Hematopoietic multipotent progenitor cell treated with erythropoietin and hydrocortisone succinate and interleukin-3 and kit ligand, for 17 days (in vitro differentiated cells): ENCODE measurements at places on chromosomes 5 and 9.

DNA sequence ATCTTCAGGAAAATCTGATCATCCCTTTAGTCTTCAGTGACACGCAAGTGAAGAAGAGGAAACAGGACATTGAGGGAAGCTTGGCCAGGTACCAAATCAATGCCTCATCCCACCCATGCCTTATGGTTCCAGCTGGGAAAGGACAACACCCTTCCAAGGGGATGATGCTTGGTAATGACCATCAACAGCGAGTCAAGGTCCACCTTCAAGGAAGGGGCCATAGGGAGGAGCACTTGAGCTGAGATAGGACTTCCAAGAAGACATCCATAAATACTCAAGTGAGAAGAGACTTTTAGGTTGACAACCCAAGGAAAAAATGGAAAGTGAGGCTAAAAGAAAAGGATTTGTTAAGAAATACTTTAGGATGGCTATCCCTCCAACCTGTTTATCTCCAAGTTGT, 27.1 kb upstream of the GAS1 start:
- DNase-seq = no peak

GRCh38 chr5:32217886-32218396, 43.8 kb upstream of the GOLPH3 start:
- DNase-seq = peak; percentile 12

- DNase-seq = no peak
Measured at GRCh38 chr5:68332556-68332955, 117.0 kb downstream of the PIK3R1 start.

DNA sequence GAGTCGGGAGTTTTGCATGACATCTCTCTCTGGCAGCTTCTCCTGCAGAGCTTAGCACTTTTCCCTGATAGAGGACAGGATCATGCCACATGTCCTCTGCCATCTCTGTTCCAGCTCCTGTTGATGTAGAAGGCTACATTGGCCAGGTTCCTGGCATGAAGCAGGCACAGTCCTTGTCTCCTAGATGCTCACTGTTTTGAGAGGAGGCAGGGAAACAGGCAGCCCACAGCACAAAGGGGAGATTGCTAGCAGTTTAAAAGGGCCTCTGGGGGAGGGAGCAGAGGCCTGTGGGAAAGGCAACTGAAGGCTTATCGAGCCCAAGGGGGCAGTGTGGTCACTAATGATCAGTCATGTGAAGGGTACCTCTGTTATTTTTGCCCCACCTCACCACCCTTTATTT, 10.7 kb downstream of the ARHGAP26 start:
- DNase-seq = no peak

- no peak for DNase-seq
Measured at GRCh38 chr9:20321423-20322082, 300.7 kb downstream of the MLLT3 start.

DNA sequence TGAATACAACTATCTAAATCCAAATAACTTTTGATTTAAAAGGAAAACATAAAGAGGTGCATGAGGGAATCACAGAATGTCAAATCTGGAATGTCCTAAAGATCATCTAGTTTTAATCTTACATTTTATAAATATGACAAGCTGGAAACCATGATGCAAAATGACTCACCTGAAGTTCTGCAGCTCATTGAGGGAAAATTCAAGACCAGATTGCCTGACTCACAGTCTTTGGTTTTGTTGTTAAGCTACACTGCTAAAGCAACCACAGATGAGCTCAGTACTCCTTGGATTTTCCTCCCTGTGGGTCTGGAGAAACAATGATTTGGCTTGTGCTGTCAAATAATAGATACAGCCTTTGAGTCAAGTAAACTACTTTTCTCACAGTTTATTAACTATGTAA, 19.1 kb upstream of the EDIL3 start:
- no peak for DNase-seq

- DNase-seq = no peak
Measured at GRCh38 chr5:62886603-62887315, 308.1 kb downstream of the LRRC70 start.

GRCh38 chr9:133374612-133375115, 1.2 kb downstream of the SURF4 start:
- DNase-seq = peak; percentile 50

GRCh38 chr5:75337366-75338021, 474 bp downstream of the HMGCR start:
- DNase-seq = peak; percentile 45

- DNase-seq = no peak
Measured at GRCh38 chr9:135359764-135360163, 119.8 kb upstream of the PPP1R26 start.

GRCh38 chr5:151382576-151382975, 35.2 kb upstream of the SLC36A2 start:
- DNase-seq = no peak

GRCh38 chr5:147234825-147235635, at the start of gene STK32A:
STK32A (plus strand) TSS chr5:147235026; CDS start chr5:147239635, 4,609 bp downstream.
- no peak for DNase-seq

DNA sequence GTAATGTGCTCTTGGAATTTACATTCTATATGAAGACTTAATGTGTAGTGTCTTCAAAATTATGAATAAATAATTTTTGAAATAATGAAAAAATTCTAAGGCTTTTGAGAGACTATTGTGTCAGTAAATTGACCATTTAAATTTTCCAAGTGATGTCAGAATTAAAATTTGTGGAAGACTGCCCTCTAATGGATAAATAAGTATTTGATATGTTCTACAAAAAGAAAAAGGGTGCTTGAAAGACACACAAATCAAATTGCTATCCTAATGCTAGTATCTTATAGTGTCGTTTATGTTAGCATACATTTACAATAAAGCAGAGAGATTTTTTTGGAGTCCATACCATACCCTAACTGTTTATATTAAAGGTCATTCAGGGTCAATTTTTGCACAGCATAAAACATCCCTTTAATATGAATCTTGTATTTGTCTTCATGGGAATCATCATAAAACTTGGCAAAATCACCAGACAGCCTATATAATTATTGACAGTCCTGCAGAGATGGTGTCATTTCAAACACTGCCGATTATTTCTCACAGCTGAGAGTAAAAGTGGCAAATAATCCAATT, 120.8 kb upstream of the SLC27A6 start:
- DNase-seq = no peak

GRCh38 chr9:92496396-92497176, 14.3 kb upstream of the ASPN start:
- no peak for DNase-seq

GRCh38 chr9:68777070-68777763, 72.2 kb downstream of the PIP5K1B start:
- DNase-seq = peak; percentile 74

- DNase-seq = no peak
Measured at GRCh38 chr5:115968770-115969169, 6.5 kb downstream of the LVRN start.

- DNase-seq = peak; percentile 13
Measured at GRCh38 chr9:19409401-19410194, 789 bp downstream of the ACER2 start.

- DNase-seq = no peak
Measured at GRCh38 chr5:78424665-78425064, 64.2 kb downstream of the SCAMP1 start.

- DNase-seq = no peak
Measured at GRCh38 chr9:94911211-94911610, 184.7 kb downstream of the AOPEP start.

DNA sequence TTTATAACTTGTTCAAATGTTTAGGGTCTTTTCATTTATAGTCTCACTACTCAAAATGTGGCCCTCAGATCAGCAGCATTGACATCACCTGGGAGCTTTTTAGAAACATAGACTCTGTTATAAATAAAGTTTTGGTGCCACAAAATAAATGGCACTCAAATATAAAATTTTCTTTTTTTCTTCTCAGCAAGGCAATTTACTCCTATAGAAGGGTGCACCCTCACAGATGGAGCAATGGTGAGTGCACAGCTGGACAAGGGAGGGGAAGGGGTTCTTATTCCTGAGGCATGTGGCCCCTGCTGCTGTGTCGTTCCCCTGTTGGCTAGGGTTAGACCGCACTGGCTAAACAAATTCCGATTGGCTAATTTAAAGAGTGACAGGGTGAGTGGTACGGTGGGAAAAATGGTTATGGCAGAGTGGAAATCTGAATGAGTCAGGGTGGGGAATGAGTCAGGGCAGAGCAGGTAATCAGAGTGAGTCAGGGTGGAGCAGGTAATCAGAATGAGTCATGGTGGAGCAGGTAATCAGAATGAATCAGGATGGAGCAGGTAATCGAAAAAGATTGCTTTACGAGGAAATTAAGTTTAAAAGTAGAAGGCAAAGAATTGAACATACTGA, 31.8 kb upstream of the C7 start:
- DNase-seq = no peak

GRCh38 chr5:149656576-149657182, 73.4 kb upstream of the PPARGC1B start:
- peak; percentile 46 for DNase-seq

DNA sequence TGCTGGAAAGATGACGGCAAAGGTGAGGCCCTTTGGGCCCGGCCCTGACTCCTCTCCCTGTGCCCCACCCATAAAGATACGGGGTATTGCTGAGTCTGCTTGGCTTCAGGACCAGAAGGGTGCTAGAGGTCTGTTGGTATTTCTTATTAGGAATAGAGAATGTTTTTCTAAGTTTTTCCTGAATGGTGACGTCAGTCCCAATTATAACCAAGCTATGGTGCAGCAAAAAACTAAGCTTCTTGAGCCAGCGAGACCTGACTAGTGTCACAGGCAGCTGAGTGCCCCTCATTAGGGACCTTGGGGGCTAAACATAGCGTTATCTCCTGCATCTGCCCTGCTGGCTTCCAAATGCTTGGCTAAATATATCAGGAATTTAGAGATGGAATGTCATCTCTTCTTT, 151.0 kb upstream of the TBC1D2 start:
- DNase-seq = no peak

DNA sequence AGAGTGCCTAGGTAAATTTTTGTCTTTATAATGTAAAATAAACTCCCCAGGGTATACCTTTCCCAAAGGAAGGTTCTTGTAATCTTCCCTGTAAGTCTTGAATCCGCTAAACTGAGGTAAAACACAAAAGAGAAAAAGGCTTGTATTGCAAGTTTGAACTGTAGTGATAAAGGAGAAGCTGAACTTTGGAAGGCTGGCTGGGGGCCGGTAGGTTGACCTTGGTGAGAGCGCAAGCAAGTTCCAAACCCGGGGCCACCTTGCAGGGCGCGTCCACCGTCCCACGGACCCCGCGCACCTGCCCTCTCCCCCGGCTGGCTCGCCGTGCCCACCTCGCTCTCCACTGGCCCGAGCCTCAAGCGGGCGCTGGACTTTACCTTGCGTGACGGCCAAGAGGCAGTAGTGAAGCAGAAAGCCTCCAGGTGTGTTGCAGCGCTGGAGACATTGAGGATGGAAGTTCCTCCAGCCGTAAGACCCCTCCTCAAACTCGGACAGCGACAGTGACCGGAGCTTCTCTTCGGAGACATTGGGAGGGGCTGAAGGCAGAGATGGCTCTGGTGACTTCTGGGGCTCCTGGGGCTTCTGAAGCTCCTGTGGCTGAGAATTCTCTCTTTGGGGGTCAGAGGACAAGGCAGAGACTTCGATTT, 428 bp downstream of the SLCO4C1 start:
- DNase-seq = no peak

- DNase-seq = no peak
Measured at GRCh38 chr9:91084896-91085516, 276.7 kb downstream of the AUH start.

- DNase-seq = no peak
Measured at GRCh38 chr9:28503573-28503972, 930.3 kb upstream of the C9orf72 start.

GRCh38 chr9:134983074-134983473, 65.4 kb upstream of the FCN1 start:
- DNase-seq = no peak

GRCh38 chr9:125295657-125296056, 34.0 kb downstream of the GAPVD1 start:
- no peak for DNase-seq

DNA sequence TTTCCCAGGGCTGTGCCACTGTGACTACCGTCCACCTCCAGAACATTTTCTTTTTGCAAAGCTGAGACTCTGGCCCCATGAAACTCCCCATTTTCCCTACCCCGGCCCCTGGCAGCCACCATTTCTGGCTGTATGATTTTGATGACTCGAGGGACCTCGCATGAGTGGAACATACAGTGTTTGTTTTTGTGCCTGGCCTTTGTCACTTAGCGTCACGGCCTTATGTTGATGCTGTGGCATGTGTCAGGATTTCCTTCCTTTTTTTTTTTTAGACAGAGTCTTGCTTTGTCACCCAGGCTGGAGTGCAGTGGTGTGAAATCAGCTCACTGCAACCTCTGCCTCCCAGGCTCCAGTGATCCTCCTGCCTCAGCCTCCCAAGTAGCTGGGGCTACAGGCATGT, 42.7 kb downstream of the ASS1 start:
- no peak for DNase-seq

GRCh38 chr9:109010746-109011145, 2.6 kb downstream of the CTNNAL1 start:
- DNase-seq = peak; percentile 96

DNA sequence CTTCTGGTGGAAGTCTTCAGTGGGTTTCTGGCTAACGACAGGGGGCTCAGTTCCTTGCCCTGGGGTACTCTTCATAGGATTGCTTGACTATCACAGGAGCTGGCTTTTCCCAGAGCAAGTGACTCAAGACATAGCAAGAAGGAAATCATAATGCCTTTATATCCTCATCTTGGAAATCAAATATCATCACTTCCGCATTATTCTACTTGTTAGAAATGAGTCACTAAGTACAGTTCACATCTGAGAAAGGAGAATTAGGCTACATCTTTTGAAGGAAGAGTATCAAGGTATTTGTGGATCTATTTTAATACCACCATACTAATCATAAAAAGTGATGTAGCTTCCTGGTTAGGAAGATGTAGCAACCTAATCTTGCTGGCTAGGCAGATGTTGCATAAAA, 148.2 kb upstream of the RAI14 start:
- no peak for DNase-seq

DNA sequence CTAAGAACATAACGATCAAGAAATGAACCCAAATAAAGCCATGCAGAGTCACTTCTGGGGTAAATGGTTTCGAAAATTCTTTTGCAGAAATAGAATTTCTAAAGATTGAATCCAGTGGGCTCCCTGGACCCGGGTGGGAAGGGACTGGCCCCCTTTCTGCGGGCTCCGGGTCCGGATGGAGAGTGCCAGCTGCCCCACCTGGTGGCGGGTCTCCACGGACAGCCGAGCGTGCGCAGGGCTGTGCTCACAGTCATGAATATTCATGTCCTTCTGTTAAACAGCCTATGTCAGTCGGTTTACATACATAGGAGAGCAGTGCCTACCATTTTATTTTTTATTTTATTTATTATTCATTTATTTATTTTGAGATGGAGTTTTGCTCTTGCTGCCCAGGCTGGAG, 4.7 kb upstream of the PPP1R26 start:
- no peak for DNase-seq

DNA sequence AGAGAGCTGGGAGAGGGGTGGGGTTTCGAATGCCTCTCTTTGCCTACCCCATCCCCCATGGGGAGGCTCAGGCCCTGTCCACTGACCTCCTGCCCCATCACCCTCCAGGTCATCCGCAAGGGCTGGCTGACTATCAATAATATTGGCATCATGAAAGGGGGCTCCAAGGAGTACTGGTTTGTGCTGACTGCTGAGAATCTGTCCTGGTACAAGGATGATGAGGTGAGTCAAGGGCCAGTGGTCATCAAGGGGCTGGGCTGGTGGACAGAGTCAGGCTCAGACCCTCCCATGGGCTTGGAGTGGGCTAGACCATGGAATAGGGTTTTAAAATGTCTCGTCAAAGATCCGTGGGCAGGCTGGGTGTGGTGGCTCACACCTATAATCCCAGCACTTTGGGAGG, 33.7 kb downstream of the GOLGA2 start:
- DNase-seq = no peak
